Germinal center (tissue), 1 donor: ENCODE measurements at places on chromosomes 7 and 10.
A peak's percentile ranks its signal among the peaks of the same experiment; 100 is the strongest.

GRCh38 chr10:86195521-86196157 is 171.0 kb downstream of the GRID1 start:
- no peak for DNase-seq

DNA sequence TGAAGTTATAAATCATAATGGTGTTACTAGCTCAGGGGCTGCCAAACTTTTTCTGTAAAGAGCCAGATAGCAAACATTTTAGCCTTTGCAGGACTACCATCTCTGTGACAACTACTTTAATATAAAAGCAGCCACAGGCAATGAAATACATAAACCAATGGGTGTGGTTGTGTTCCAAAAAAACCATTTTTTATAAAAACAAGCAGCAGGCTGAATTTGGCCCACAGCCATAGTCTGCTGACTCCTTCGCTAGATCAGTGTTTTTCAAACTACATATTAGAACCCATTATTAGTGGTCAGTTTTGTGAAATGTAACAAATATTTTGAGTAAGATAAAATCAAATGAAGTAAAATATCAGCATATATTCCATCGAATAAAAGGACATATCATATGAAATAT is 13.6 kb downstream of the GNG11 start:
- no peak for DNase-seq

DNA sequence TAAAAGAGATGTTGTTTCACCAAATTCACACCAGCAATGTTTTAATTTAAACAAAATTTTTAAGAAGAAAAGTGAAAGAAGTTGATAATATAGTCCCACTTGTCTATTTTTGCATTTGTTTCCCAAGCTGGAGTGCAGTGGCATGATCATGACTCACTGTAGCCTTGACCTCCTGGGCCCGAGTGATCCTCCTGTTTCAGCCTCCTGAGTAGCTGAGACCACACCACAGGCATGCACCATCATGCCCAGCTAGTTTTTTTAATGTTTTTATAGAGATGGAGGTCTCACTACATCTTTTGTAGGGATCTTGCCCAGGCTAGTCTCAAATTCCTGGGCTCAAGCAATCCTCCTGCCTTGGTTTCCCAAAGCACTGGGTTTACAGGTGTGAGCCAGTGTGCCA is 14.1 kb upstream of the NDUFA5 start:
- no peak for DNase-seq

GRCh38 chr10:57979491-57979890 is 288.2 kb downstream of the IPMK start:
- no peak for DNase-seq

- no peak for DNase-seq
Measured at GRCh38 chr10:33412653-33413361, 78.3 kb upstream of the NRP1 start.

- DNase-seq: no peak
Measured at GRCh38 chr7:16939161-16939560, 57.4 kb upstream of the AGR3 start.

DNA sequence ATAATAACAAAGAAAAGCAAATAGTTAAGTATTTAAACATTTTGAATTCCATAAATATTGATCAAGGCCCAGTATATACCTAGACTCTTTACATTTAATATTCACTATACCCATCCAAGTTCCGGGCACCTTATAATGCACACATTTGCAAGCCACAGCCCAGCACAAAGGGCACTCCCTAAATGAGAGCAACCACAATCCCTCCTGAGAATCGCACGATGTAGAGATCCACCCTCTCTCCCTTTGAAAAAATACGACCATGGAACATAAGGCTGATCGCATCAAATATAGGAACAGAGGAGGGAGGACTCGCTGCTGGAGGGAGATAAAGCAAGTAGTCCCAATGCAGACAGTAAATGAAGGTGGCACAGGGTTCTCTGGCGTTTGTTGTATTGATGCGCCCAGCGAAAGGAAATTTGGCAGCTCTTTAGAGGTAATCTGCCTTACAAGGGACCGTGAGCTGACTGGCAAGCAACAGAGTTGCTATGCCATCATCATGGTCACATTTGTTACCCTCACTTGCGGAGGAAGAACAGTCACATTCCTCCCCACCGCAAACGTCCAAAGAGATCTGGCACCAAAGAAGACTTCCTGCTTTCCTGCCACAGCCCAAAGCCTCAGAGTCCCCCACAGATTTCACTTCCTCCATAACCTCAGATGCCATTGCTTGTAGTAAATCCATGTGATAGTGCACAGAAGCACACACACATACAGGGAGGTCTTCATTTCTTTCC is 16.1 kb upstream of the TAS2R40 start:
- DNase-seq: peak; percentile 69

GRCh38 chr7:67896721-67897120 is 900.1 kb downstream of the TYW1 start:
- DNase-seq: no peak

- no peak for DNase-seq
Measured at GRCh38 chr10:92381543-92381954, 90.6 kb downstream of the MARCHF5 start.

DNA sequence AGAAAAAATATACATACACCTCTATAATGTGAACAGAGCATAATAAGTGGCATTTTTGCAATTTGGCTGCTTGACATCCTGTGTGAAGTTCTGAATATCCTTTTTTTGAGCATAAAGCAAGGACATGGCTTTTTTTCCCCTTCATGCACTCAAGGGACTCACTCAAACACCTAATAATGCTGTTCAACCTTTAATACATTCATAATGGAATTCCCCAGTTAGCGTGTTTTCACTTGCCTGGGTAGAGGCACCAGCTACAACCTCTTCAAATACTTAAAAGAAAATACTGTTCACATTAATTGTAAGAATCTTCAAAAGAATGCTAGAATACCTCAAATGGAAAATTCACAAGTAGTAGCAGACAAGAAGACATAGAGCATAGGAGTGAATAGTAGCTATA is 316.8 kb downstream of the PCDH15 start:
- no peak for DNase-seq

DNA sequence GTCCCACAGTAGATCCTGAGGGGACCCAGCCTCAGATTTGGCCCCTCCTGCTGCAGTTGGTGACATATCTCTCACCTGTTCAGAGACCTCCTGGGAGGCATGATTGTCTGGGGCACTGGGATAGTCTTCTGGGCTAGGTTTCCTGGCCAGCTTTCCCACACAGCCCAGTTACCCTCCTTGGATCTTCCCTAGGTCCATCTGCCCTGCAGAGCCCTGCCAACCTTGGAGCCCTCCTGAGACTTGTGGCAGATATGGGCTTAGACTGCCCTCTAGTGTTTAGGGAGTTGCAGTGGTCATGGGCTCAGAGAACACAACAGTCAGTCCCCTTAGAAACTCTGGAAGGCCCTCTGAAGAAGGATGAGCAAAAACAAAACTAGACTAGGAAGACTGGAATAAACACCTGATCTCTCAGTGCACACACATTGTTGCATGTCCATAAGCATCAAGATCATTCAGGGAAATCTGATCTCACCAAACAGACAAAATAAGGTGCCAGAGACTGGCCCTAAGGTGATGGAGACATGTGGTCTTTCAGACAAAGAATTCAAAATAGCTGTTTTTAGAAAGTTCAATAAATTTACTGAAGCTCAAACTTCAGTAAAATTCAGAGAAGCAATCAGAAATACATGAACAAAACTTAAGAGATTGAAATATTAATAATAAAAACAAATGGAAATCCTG is 324.6 kb downstream of the ATRNL1 start:
- DNase-seq: peak; percentile 5

- DNase-seq: peak; percentile 4
Measured at GRCh38 chr7:86785641-86786040, 141.9 kb downstream of the GRM3 start.
